ENCODE measurements at places on chromosomes 16 and 17.
A peak's percentile ranks its signal among the peaks of the same experiment; 100 is the strongest.

DNA sequence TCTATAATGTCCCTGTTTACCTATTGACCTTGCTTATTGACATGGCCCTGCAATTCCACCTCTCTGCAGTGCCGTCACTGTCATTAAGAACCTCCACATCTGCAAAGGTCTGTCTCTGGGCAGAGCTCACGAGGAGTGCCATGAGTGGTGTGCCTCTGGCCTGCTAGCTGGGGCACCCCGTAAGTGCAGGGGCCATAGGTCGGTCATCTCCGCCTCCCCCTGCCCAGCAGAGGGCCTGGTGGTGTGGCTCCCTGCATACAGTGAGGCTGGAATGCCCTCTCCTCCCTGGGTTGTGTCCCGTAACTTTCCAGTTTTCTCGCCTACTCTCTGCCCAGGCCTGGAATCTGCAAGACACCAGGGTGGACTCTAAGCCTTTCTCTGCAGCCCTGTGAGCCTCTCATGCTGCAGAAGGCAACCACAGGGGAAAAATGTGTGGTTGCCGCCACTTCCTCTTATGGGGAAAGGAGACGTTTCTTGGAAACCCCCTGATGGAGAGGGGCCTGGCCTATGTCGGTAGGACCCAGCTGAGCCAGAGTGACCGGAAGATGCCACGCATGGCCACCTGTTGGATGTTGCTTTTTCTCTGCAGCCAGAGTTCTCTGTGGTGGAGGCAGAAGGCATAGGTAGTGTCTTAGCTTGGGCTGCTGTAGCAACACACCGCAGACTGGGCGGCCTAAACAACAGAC lies 2.7 kb upstream of the SNX20 start:
- DNase-seq = no peak

GRCh38 chr17:51527225-51527982 lies 267.1 kb downstream of the UTP18 start:
- DNase-seq = no peak

DNA sequence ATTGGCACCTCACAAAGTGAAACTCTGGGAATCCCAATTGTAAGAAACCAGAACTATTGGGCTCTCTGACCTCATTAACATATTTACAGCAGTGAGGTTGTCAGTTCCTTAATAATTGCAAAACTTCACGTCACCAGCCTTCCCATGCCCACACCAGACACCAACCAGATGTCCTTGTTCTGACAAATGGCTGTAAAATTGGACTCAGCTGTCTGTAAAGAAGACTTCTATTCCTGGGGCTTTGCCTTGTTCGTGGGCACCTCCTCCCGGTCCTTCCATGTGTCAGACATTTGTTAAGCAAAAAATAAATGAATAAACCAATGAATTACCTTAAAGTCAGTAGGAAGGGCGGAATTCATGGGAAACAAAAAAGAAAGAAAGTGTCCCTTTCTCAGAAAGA lies 284.3 kb upstream of the CDH11 start:
- no peak for DNase-seq

DNA sequence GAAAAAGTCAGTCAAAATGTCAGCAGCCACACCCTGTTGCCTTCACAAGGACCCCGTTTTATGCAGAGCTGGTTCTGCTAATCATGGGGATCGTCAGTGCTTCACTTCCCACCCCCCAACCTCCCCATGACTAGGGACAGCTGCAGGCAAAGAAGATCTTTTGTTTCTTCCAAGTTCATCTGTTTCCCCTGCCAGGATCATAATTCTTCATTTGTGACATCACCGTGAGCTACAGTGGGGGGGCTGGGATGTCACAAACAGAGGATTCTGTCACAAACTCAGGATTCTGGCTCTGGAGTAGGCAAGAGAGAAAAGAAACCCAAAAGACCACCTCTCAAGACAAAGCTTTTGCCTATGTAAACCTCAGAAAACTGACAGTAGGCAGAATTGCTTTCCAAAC lies 24.7 kb downstream of the DNAJC7 start:
- DNase-seq = no peak

DNA sequence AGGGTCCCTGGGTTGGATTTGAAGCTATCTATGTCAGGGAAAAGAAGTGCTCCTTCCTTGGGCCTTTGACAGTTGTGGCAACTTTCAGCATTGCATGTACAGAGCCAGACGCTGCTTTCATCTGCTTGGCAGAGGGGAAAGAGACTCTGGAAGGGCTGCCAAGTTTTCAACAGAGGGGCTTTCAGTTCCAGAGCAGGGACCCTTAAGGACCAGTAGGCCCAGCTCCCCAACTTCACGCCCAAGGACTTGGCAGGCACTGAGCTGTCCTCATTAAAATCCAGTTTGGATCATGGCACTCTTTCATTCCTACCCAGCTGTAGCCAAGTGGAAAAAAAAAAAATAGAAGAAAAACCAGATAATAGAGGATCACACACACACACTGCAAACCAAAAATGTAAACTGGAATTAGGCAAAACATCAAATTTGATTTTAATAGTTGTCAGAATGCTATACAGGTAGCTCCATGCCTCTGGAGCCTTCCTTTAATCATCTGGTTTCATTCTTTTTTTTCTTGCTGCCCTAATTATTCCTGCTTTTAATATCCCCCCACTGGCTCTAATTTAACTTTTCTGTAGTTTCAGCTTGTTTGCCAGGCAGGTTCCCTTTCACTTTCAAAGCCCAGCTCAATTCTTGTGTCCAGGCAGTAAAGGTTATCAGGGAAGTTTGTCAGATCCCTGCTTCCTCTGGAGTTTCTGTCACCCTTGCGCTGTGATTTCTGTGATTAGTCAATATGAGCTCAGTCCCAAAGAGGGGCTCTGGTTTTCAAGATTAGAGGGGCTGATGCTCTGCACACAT lies 702.6 kb upstream of the CDH8 start:
- no peak for DNase-seq

DNA sequence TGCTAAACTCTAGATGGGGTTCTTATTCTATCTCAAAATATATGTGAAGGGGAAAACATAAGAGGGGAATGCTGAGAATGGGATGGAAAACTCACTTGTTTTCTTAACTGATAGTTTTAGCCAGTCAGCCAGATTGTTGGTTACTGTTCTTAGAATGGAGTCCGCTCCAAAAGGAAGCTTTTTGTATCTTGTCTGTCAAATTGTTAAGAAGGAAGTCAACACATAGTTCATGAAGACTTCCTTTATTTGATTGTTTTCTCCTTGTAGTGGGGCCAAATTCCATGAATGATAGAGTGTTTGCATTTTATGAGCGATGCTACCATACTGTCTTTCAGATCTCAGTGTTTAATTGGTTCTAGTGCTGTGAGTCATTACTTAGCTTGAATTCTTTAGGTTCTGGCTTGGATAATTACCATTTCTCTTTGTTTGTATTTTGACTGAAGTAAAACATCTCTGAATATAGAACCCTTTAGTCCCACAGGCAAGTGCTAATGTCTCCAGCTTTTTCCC lies 98.3 kb upstream of the GOT2 start:
- DNase-seq = no peak

GRCh38 chr17:45293413-45294211 lies 23.2 kb downstream of the MAP3K14 start:
- DNase-seq = peak; percentile 80

DNA sequence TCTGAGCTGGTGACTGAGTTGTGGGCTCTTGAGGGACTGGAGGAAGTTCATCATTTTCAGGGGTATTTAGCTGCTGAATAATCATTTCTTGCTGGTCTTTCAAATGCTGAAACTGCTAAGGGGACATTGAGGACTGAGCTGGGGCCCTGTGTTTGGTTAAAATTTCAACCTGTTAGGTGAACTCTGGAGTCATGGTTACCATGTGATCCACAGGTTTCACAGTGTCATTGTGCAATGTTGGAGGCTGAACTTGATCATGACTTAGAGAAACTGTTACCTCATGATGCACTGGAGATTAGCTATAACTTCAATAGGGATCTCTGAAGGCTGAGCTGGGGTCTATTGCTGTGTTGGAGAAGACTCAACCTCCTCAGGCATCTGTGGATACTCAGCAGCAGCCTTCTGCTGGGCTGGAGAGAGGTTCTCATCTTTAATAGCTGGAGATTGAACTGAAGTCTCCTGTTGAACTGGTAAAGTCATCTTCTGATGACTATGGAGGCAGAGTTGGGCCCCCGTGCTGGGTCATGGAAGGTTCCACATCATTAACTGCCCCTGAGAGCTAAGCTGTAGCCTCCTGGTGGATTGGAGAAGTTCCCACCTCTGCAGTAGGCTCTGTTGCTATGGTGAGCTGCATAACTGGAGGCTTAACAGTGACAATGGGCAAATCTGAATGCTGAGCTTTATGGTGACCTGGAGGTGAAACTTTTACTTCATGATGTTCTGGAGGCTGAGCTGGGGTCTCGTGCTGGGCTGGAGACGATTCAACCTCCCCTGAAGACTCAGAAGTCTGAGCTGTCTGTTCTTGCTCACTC lies 15.2 kb downstream of the RDM1 start:
- DNase-seq = no peak

DNA sequence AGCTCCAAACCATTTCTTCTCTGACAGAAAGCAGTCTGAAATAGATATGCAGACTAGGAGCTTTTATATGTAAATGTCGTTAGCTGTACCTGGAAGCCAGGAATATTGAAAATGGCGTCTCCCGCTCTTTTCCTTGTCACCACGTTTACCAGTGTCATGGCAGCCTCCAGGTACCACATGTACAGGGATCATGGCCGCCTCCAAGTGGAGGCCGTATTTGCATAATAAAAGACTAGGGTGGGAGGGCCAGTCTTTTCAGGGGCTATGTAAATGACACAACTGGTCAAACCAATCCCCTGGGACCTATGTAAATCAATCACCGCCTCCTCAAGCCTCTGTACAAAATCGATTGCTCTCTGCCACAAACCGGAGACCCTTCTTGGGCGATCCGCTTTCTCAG lies 54.3 kb downstream of the MYOCD start:
- no peak for DNase-seq

GRCh38 chr16:53779186-53779585 lies 75.2 kb downstream of the FTO start:
- no peak for DNase-seq

GRCh38 chr17:37551788-37552187 lies 57.4 kb downstream of the SYNRG start:
- DNase-seq = no peak

Data from pancreas (tissue), 10 donors.